ENCODE measurements at places on chromosomes 1 and 21. TPM values are rescaled to one million over a fixed set of nuclear protein-coding genes. Genes with fewer than 3 reads are reported as not detected.

DNA sequence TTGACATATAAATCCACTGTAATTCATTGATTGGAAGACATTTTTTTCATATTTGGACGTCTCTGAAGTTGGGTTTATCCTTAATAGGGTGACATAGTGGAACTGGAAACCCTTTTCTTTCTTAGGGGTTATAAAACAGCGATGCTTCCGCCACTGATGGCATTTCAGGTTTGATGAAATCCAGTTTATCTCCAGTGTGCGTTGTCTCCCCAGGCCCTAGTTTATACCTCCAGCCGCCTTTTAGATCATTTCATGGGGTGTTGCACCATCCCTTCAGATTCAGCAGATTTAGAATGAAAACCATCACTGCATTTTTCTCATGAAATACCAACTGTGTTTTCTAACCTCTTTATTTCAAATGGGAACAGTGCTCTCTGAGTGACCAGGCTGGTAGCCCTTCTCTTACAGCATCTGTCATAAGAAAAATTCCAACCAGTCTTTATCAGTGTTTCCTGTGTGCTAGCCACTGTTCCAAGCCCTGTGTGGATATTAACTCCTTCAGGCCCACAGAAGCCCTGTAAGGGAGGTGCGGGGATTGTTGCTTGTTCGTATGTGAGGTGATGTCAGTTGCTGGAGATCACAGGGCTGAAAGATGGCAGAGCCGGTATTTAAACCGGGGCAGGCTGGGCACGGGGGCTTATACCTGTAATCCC lies 19.0 kb downstream of the H6PD start:
- DNase-seq: no peak

GRCh38 chr1:95127380-95127779 lies 10.2 kb downstream of the TLCD4 start:
- DNase-seq: no peak

OR2L8 gene
- total RNA-seq: not detected

TFF2 gene
- not detected for total RNA-seq

DNA sequence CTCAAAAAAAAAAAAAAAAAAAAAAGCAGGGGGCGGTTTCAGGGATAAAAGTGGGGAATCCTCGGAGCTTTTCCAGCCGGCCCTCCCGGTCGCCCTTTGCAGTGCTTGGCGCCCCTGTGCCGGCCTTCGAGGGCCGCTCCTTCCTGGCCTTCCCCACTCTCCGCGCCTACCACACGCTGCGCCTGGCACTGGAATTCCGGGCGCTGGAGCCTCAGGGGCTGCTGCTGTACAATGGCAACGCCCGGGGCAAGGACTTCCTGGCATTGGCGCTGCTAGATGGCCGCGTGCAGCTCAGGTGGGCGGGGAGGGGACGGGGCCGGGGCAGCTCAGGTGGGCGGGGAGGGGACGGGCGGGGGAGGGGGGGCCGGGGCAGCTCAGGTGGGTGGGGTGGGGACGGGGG lies 25.3 kb downstream of the RNF223 start:
- no peak for DNase-seq

PHLDA3 gene
- total RNA-seq: 104 TPM

WNT9A gene
- 1.3 TPM for total RNA-seq

DNA sequence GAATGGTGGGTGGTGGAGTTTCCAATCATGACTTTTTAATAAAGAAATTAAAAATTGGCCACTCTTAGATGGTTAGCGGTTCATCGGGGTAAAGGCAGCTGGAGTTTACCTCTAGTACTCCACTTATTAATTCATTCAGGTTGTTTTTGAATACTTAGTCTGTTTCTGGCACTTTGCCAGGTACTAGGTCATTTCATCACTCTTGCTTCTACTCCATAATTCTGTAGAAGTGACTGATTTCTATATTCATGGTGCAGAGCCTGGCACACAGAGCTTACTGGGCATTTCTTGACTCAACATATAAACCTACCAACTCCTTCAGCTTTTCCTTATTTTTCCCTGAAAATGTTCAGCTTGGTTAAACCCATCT lies 31.5 kb downstream of the FOXD2 start:
- no peak for DNase-seq

GRCh38 chr1:165871311-165872067 lies 44.1 kb downstream of the UCK2 start:
- DNase-seq: no peak

RAB42 gene
- total RNA-seq: 3.4 TPM

DNA sequence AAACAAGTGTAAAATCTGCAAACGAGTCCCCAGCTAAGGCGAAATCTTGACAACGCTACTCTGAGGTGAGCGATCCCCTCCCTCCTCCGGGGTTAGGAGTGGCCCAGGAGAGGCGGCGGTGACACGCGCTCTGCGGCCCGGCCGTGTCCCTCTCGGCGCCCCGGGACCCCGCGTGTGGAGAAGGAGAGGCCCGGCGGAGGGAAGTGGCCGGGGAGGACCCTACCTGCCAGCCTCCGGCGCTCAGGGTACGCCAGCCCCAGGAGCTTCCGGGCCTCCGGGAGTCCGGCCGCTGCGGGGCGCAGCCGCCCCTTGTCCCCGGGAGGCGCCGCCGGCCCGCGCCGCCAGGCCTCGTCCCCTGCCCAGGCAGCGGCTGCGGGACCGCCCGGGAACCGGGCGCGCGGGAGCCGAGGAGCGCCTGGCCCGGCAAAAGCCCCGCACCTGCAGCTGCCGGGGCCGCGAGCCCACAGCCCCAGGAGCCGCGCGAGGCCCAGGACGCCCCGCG lies 543 bp downstream of the ABCB10 start:
- DNase-seq: no peak

DNA sequence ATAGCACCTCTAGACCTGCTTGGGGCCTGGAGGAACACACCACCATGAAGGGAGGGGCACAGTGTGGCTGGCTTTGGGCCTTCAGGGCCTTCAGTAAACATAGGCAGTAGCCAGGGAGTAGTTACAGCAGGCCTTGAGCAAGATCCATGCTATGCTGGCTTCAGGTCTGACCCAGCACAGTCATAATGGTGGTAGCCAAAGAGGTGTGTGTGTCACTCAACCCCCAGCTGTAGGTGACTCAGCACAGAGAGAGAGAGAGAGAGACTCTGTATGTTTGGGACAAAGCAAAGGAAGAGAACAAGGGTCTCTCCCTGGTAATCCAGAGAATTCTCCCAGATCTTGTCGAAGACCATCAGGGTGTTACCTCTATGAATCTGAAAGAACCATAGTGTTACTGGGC lies 250.5 kb upstream of the PKN2 start:
- DNase-seq: no peak

DNA sequence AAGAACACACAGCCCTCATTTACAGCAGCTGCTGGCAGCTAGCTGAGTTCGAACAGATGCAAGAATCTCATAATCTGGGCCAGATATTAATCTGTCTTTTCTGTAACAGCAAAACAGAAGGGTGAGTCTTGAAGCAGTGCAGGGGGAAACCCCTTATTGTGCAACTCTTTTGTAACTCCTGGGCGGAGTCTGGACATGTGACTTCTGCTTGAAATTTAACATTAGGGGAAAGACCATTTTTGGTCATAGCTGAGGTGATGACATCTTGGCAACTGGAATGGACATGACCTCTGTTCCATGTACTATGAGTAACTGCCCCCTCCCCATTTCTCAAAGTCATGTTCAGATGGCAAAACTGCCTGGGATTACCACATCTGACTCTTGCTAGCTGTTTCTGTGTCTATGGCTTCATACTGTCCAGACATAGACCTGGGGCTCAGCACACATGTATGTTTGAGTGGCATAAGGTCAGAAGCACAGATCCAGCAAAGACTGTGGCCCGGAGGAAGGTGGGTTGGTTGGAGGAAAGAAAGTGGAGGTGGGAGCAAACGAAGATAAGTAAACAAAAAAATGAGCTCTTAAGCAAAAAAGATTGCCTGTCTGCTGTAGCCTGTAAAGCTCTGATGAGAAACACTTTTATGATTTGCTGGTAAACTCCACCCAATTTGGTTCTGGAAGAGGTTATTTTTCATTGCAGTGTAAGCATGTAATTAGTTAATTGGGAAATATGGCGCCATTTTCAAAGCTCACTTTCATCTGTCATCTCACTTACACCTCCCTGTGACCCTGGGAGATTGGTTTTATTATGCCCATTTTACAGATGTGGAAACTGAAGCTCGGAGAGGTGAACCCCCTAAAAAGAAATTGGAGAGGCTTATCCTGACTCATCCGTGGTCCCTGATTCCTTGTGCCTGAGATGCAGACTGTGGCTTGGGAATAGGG lies 26.1 kb downstream of the ETS2 start:
- DNase-seq: peak; percentile 84

S100A11 gene
- 389 TPM for total RNA-seq

GRCh38 chr1:17181781-17182464 lies 23.0 kb upstream of the PADI1 start:
- DNase-seq: no peak

DNA sequence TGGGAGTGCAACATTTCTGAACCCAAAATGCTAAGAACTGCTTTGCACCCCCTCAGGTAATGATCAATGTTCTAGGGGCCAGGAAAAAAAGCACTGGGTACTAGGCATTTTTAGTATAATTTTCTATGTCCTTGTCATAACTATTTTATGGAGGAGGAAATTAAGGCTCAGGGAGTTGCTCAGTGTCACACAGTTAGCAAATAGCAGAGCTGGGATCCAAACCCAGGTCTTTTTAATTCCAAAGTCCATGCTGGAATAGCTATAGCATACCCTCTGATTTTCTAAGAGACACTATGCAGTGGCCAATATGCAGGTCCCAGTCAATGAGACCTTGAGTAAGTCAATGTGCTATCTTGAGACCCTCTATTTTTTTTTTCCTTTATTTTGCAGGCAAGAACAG lies 394.5 kb upstream of the USP24 start:
- no peak for DNase-seq

TDRD10 gene
- 6.8 TPM for total RNA-seq

DNA sequence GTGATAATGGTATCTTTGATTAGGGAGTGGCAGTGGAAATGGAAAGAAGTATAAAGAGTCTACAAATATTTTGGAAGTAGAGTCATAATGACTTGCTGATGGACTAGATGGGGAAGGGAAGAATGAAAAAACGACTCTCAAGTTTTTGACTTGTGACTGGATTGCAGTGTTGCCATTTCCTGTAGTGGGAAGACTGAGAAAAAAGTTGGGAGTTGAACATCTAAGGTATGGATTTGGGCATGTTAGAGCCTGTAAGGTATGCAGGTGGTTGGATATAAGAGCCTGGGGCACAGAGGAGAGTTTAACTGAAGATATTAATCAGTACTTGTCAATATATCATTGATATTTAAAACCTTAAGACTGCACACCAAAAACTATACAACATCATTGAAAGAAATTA lies 19.4 kb downstream of the DNM3 start:
- no peak for DNase-seq

FNDC5 gene
- 3.0 TPM for total RNA-seq

- DNase-seq: no peak
These were observed 86.7 kb downstream of the FMN2 start for GRCh38 chr1:240178366-240178765.

Data from omental fat pad (tissue), 4 donors.